ENCODE measurements at places on chromosomes 13 and 19.
A peak's percentile ranks its signal among the peaks of the same experiment; 100 is the strongest.

DNA sequence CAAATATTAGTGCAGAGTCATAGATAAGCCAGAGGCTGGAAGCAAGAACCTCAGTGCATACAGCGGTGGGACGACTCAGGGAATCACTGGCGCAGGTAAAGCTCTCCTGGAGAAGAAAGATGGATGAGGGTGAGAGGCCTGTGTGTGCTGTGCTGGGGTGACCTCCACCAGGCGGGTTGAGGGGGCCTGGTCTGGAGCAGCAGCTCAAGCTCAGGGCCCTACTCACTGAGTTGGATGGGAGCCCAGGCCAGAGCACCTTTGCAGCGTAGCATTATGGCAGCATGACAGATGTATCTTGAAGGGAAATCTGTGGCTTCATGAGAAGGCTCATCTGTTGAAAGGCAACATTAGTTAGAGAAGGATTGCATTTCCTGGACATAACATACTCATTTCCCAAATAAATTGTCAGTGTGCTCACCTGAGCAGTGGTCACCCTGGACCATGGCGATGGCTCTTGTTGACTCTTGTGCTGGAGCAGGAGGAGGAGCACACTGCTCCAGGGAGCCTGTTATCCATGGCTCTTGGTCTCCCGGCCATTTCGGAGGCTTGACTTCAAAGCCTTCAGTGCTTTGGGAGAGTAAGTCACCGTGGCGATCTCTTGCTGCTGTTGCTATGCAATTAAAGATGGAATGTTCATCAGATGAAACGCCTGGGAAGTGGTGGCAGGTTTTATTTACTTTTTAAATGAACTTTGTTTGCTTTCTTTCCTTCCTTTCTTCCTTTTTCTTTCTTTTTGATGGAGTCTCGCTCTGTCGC lies 25.0 kb downstream of the HNRNPM start:
- no peak for DNase-seq

DNA sequence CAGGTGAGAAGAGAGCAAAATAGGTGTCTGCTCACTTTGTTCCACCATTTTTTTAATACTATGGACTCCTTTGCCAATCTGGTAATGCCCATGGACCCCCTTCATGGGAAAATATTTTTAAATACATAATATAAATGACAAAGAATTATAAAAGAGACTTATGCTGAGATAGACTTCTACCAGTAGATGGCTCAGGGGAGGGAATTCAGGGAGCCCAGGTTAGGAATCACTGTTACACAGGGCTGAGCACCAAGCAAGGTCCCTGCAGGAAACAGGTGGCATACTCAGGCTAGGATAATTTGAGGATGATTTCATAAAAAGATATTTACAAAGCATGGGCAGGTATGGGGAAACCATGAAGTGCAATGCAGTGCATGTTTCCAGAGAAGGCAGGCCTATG lies 525.9 kb downstream of the FGF9 start:
- no peak for DNase-seq

- DNase-seq: peak; percentile 29
Measured at GRCh38 chr13:98484289-98485219, 92.4 kb downstream of the STK24 start.

GRCh38 chr13:52406629-52407028 lies 657 bp upstream of the THSD1 start:
- DNase-seq: no peak

GRCh38 chr13:46739447-46740098 lies 57.4 kb downstream of the ESD start:
- no peak for DNase-seq

- DNase-seq: peak; percentile 62
Measured at GRCh38 chr19:16041299-16041990, 34.9 kb upstream of the TPM4 start.

DNA sequence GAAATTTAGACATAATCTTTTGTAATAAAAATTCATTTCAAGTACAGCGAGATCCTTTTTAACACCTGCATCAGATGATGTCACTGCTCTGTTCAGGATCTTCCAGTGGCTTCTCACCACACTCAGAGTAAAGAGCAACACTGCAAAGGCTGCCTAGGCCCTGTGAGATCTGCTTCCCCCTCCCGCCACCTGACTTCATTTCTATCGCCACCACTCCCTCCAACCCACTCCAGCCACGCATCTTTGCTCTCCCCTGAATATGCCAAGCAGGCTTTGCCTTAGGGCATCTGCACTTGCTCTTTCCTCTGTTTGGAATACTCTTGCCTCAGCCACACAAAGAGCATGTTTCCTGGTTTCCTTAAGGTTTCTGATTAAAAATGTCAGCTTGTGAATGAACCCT lies 58.3 kb downstream of the MBNL2 start:
- no peak for DNase-seq

Data from stimulated activated CD8-positive, alpha-beta memory T cell treated with anti-CD3 and anti-CD28 coated beads, Interleukin-2, amount 100 ng/mL, for 48 hours (primary cell).